ENCODE measurements at places on chromosomes 16 and 17.
A peak's percentile ranks its signal among the peaks of the same experiment; 100 is the strongest.

DNA sequence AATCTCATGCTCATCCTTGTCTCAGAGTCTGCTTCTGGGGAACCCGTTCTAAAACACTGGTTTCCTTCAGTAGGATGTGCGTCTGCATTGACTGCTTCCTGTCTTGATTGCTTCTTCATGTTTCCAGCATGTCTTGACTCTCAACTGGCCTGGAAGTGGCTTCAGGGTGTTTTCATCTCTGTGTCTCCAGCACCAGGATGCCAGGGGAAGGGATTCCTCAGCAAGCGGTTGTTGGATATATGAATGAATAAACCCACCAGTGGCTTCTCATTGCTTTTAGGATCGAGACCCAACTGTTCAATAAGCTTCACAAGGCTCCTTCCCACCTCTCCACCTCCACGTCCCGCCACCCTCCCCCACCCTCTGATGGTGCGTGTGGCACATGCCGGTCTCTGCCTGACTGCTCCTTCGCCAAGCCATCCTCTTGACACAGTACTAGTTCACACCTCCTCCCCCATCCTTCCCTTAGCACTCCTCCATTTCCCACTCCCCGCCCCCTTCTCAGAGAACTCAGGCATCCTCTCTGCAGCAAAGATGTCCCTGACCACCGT, 14.1 kb upstream of the TNS4 start:
- no peak for DNase-seq

DNA sequence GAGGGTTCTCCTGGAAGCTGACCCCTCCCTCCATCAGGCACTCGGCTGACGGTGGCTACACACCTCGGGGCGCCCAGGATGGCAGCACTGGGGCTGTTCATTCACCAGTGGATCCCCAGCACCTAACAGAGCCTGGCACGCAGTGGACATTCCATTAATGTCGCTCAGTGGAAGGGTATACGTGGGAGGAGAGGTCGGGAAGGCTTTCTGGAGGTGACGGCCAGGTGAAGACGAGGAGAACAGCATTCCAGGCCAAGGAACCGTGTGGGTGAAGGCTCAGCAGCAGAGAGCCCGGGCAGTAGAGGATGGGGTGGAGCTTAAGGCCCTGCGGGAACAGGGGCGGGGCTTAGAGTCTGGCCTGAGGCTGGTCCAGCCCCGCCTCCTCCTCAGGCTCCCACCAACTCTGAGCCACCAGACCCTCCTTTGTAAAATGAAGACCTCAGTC, 2.5 kb upstream of the HS3ST6 start:
- no peak for DNase-seq

DNA sequence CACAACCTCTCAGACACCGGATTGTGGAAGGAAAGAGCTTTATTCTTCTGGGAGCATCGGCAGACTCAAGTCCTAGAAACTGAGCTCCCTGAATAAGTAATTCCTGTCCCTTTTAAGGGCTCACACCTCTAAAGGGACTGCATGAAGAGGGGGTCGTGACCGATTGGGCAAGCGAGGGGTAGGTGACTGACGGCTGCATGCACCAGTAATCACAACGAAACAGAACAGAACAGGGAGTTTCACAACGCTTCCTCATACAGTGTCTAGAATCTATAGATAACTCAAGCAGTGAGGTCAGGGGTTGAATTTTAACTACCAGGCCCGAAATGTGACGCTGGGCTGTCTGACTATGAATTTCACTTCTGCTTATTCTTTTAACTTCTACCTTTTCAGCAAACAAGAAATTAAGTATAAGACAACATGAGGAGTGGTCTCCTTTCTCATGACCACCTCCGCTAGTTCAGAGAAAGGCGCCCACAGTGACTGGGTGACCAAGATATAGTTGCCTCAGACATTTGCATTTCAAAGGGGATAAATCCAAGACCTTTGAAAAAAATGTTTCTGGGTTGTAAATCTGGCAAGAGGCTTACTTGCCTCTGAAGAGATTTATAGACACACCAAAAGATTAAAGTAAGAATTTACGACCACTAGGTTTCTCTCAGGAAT, 88.4 kb upstream of the ATF7IP2 start:
- peak; percentile 36 for DNase-seq

GRCh38 chr16:73037331-73037745, 10.6 kb downstream of the ZFHX3 start:
- no peak for DNase-seq

DNA sequence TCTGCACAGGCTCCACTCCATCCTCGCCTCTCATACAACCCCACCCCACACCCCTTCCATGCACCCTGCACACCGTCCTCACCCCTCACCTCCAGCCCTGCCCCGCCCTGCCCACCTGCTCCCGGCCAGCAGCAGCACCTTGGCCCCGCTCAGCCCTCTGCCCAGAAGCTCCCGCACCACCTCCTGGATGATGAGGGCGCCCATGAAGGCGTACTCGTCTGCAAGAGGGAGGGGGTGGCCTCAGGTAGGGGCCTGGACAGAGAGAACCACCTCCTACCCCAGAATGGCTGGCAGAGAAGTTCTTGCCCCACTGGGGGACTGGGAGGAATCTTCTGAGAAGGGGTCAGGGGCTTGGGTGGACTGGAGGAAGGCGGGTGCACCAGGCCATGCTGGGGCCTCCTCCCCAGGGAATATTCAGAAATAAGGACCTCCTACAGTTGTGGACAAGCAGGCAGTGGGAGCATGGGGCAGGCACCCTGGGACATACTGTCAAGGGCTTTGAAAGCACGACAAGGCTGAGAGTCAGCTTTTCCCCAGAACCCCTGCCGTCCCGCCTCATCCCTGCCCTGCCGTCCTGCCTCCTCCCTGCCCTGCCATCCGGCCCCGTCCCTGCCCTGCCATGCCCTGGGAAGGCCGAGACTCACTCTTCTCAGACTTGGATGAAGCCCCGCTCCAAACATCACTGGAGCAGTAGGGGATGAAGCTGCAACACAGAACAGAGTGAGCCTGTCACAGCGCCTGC, 3.1 kb downstream of the NOTUM start:
- DNase-seq, result no peak

GRCh38 chr17:49357516-49357915, 4.5 kb downstream of the ZNF652 start:
- no peak for DNase-seq

GRCh38 chr17:78644224-78644623, 67.0 kb upstream of the DNAH17 start:
- no peak for DNase-seq

DNA sequence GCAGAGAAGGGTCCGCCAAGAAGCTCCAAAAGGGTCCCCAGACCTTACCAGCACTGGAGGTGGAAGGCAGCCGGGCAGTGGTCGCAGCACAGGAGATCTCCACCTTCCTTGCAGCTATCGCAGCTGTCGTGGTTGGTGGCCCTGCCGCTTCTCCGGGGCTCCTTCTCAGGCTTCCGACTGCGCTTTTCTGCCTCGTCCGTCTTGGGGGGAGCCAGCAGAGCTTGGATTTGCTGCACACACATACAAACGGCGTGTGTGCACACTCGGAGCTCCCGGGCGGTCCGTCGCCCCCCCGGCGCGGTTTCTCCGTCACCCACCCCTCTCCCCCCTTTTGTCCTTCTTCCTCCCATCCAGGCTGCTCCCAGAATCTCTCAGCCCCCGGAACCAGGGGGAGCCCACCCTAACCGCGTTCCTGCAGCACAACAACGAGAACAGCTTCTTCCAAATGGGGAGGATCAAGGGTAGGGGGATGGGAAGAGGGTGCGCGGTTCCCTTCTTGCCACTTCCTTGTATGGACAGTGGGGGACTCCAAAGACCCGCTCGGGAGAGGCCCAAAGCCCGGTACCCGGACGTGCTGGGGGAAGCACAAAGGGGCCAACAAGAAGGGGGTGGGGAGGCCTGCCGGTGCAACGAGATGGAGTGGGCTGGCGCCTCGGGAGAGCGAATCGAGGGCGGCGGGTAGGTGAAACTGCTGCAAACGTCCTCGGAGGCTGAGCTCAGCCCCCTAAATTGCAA, 1.1 kb downstream of the PHF12 start:
- no peak for DNase-seq

DNA sequence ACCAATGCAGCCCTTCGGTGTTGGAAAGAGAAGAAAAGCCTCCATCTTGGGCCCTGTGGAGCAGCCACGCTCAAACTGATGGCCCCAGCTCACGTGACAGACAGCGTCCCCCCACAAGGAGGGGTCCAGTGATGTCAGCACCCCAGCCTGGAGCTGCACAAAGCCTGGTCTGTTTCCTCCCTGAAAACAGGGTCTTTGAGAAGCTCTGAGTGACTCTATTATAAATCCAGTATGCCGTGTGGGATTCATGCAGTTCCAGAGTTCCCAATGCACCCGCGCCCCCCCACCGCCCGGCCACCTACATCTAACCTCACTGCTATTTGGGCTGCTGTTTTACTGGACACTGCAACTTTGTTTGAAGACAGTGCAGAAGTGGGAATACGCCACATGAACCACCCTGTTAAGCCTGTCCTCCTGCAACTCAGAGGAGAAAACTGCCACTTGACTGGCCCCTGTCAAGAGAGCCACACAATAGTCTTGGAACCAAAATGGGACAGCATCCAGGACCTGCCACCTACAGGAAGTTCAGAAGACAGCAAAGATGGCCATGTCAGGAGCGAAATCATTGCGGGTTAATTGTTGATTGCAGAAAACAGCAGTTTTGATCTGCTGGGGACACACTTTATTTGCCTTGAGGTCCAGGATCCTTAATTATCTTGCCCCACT, 33.1 kb downstream of the PMP22 start:
- no peak for DNase-seq

GRCh38 chr17:72416054-72416675, 295.3 kb downstream of the SOX9 start:
- no peak for DNase-seq

Measured in D721Med (cell line).